ENCODE measurements at places on chromosomes 6 and 20. TPM values are rescaled to one million over a fixed set of nuclear protein-coding genes. Genes with fewer than 3 reads are reported as not detected.

The PMEPA1 gene
- 20.6 TPM for total RNA-seq

GRCh38 chr20:12305188-12305950 is 387.7 kb downstream of the BTBD3 start:
- DNase-seq: no peak

GRCh38 chr6:14275493-14275851 is 157.9 kb downstream of the CD83 start:
- no peak for DNase-seq

The THBD gene
- 11.1 TPM for total RNA-seq

DNA sequence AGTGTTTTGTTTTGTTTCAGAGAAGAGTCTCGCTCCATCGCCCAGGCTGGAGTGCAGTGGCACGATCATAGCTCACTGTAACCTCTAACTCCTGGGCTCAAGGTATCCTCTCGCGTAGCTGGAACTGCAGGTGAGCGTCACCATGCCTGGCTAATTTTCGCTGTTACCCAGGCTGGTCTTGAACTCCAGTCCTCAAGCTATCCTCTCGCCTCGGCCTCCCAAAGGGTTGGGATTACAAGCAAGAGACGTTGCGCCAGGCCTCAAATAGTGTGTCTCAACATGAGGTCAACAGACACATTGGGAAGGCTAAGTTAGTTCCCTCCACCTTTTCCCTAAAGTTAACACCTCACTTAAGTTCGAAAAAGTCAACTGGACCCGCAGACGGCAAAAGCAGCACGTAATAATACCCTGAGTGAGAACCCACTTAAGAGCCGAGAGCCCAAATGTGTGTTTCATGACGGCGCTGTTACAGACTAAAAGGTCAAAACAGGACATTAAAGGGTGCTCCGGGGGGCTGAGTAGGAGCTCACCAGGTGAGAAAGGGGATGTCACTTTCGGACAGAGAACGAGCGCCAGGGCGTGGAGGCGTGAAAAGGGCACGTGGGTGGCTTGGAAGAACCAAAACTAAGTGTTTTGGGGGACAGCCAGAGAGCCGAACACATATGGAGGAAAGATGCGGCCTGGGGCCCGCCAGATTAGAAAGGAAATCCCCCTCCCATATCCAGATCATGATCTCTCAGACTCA is 499 bp downstream of the TTI1 start:
- no peak for DNase-seq
